Ovary (tissue), 10 donors: ENCODE measurements at places on chromosomes 1 and 21. TPM values are rescaled to one million over a fixed set of nuclear protein-coding genes. Genes with fewer than 3 reads are reported as not detected.

DNA sequence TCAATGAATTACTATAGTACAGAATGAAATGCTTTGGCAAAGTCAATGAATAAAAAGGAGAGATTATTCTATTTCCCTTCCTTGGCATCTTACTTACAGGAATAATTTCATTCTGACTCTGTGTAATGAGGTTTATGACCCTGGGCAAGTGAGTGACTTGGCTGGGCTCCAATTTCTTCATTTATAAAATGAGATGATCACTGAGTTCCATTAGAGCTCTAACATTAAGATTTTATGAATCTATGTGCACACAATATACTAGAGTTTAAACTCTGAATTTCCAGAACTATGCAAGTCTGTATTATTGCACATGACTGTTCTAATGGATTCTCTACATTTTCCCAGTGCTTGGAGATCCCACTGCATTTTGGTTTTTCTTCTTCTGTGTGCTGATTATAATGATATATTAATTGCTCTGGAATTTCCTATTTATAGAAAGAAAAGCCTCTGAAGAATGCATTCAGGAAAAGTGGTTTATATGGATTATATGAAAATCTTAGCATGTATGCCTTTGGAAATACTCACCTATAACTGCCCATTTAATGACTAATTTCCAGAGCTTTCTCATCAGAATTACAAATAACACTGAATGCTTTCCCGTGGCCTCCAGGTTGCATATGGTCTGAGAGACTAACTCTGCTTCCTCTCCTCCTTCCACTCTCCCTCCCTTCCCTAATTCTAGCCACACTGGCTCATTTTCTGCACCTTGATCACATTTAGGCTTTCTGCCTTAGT is 97.4 kb upstream of the CHRM3 start:
- no peak overlapping the region for H3K4me3 ChIP-seq
- no peak overlapping the region for H3K27ac ChIP-seq
- no peaks in the 10 kb centered on the region for H3K27me3 ChIP-seq
- no peak for DNase-seq
- H3K36me3 ChIP-seq, result no peaks in the 10 kb centered on the region

Gene PTGFR
- total RNA-seq, result 2.0 TPM

Gene COL24A1
- 0.47 TPM for total RNA-seq

- no peaks in the 10 kb centered on the region for H3K4me1 ChIP-seq
- H3K27me3 ChIP-seq, result no peaks in the 10 kb centered on the region
- H3K27ac ChIP-seq, result no peak overlapping the region
- H3K36me3 ChIP-seq, result no peaks in the 10 kb centered on the region
- H3K4me3 ChIP-seq, result no peak overlapping the region
- no peak for DNase-seq
These were observed 51.3 kb downstream of the PTP4A2 start for GRCh38 chr1:31886866-31887265.

DNA sequence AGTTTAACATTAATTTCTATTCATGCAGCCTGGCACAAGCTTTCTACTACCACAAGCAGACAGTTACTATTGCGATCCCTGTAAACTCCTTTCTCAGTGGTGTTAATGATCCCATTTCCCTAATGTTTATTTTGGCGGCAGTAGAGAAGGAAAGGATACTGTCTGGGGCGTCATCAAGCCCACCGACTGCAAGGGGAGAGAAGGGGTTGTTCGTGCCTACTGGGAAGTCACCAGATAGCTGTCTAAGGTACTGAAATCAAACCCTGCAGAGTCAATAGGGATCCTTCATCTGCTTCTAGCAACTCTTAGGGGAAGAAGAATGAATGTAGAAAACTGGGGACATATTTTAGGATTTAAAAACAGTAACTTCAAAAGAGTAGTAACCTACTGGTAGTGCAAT is 95.2 kb upstream of the ADAR start:
- DNase-seq, result no peak
- H3K27ac ChIP-seq, result no peak overlapping the region
- H3K27me3 ChIP-seq, result no peaks in the 10 kb centered on the region
- H3K4me3 ChIP-seq, result no peak overlapping the region

Gene ANKRD34A
- 2.3 TPM for total RNA-seq

Gene ZNF691
- total RNA-seq, result 10.0 TPM

Gene SLC35D1
- total RNA-seq, result 11.8 TPM

Gene DISC1
- total RNA-seq, result 13.7 TPM

DNA sequence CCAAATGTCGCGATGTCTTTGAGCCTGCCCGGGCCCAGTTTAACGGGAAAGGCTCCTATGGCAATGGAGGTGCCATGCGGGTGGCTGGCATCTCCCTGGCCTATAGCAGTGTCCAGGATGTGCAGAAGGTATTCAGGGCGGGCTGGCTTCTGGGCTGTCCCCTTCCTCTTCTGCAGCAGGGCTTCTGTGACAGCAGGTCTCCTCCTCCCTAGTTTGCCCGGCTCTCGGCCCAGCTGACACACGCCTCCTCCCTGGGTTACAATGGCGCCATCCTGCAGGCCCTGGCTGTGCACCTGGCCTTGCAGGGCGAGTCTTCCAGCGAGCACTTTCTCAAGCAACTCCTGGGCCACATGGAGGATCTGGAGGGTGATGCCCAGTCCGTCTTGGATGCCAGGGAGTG is 3.0 kb downstream of the ADPRS start:
- no peaks in the 10 kb centered on the region for H3K36me3 ChIP-seq
- H3K27ac ChIP-seq, result no peak overlapping the region
- DNase-seq, result peak; percentile 15

Gene RGS16
- total RNA-seq, result 4.5 TPM

DNA sequence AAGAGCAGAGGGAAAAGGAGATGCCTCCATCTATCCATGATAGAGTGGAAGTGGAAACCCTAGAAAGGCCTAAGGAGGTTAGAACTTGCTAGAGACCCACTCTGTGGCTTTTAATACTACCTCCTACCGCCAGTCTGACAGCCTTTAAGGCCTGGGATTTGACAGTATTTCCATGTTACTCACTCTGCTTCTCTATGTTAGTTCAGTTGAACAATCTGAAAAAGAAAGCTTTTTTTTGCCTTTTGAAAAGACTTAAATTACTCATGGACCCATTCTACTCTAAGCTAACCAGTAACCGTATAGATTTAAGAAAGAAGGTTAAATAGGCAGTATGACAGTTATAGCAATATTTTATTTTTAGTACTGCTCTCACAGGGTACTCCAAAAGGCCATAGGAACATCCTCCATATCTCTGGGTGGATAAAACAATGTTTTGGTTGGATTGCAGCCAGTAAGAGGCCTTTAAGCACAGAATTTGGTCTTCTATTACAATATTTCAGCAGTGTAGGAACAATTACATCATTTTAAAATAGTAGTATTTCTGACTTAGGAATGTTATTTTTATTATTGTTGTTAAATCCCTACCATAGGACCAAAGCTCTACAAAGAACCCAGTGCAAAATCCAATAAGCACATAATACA is 15.9 kb upstream of the GPR25 start:
- H3K4me3 ChIP-seq, result no peak overlapping the region
- no peaks in the 10 kb centered on the region for H3K27me3 ChIP-seq
- DNase-seq, result no peak
- no peak overlapping the region for H3K27ac ChIP-seq
- peaks cover 1% of the 10 kb centered on the region for H3K4me1 ChIP-seq
- H3K36me3 ChIP-seq, result no peaks in the 10 kb centered on the region

Gene FAM163A
- total RNA-seq, result not detected

GRCh38 chr1:18243503-18244175 is 136.0 kb downstream of the IGSF21 start:
- H3K27me3 ChIP-seq, result no peaks in the 10 kb centered on the region
- H3K27ac ChIP-seq, result no peak overlapping the region
- H3K4me3 ChIP-seq, result no peak overlapping the region
- no peaks in the 10 kb centered on the region for H3K36me3 ChIP-seq
- H3K4me1 ChIP-seq, result no peaks in the 10 kb centered on the region
- no peak for DNase-seq

Gene KIAA1614
- 12.3 TPM for total RNA-seq

GRCh38 chr1:25064465-25065240 is 134.6 kb upstream of the RUNX3 start:
- no peaks in the 10 kb centered on the region for H3K36me3 ChIP-seq
- no peak overlapping the region for H3K27ac ChIP-seq
- H3K4me3 ChIP-seq, result no peak overlapping the region
- peaks cover 2% of the 10 kb centered on the region for H3K4me1 ChIP-seq

- no peaks in the 10 kb centered on the region for H3K27me3 ChIP-seq
- no peak overlapping the region for H3K4me3 ChIP-seq
- no peak for DNase-seq
- H3K27ac ChIP-seq, result no peak overlapping the region
- no peaks in the 10 kb centered on the region for H3K4me1 ChIP-seq
- H3K36me3 ChIP-seq, result no peaks in the 10 kb centered on the region
These were observed 31.4 kb upstream of the ACTL8 start for GRCh38 chr1:17723684-17724083.

- H3K27me3 ChIP-seq, result no peaks in the 10 kb centered on the region
- H3K36me3 ChIP-seq, result no peaks in the 10 kb centered on the region
- no peak overlapping the region for H3K4me3 ChIP-seq
These were observed 465.6 kb upstream of the ADGRL4 start for GRCh38 chr1:79472067-79472656.

DNA sequence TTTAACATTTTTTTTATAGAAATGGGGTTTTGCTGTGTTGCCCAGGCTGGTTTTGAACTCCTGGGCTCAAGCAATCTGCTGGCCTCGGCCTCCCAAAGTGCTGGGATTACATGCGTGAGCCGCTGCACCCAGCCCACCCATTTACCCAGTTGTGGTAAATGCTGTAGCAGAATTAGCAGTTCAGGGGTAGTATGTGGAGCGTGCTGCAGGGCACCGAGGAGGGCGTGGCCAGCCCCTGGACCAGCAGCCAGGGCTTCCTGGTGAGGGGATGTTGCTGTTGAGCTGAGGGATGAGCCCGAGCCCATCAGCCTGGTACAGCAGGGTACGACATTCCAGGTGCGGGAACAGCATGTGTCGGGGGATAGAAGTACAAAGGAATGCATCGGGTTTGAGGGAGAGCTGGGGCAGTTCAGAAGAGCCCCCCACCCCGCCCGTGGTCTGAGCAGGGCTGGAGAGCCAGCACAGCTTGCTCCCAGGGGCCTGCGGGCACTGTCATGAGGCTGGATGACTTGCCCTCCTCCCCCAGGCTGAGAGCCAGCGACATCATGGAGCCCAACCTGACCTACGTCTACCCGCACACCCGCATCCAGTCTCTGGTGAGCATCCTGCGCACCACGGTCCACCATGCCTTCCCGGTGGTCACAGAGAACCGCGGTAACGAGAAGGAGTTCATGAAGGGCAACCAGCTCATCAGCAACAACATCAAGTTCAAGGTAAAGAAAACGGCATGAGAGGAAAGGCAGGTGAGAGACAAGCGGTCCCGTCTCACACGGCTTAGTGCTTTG is 11.9 kb downstream of the NPPA start:
- no peak overlapping the region for H3K27ac ChIP-seq
- no peaks in the 10 kb centered on the region for H3K4me1 ChIP-seq
- no peaks in the 10 kb centered on the region for H3K27me3 ChIP-seq
- DNase-seq, result no peak
- no peak overlapping the region for H3K4me3 ChIP-seq

DNA sequence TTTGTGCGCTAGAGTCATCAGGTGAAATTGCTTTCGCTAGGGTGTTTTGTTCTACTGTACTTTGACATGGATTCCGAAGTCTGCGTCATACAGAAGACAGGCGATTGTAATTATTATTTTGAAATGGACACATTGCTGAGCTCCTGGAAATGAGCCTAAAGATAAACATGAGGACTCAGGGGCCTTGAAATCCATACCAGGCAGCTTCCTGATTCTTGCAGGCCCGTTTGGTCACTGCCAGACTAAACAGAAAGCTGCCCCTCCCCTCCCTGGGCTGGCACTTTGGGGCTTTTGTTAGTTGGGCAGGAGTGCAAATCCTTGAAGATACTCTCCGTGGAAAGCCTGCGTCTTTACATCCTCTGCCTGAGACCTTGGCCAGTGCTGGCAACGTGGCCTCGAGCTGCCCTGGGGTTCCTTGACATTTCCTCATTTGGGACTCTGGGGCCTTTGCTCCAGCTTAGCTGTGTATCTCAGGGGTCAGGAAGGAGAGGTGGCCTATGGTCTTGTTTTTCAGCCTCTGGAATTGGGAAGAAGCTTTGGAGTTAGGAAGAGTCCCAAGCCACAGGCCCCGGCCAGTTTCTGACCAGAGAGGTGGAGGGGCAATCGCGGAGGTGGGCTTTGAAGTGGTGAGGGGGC is 26.9 kb upstream of the KCNE2 start:
- DNase-seq, result no peak
- no peaks in the 10 kb centered on the region for H3K36me3 ChIP-seq
- peaks cover 12% of the 10 kb centered on the region for H3K4me1 ChIP-seq
- H3K27me3 ChIP-seq, result no peaks in the 10 kb centered on the region

Gene TNNT2
- total RNA-seq, result 0.52 TPM

Gene CBS
- 31.8 TPM for total RNA-seq
